ENCODE measurements at places on chromosomes 2 and 18.
A peak's percentile ranks its signal among the peaks of the same experiment; 100 is the strongest.

GRCh38 chr2:96801786-96802595, 14.1 kb upstream of the CNNM3 start:
- DNase-seq, result no peak

- no peak for DNase-seq
Measured at GRCh38 chr18:44685296-44685695, 4.6 kb downstream of the SETBP1 start.

GRCh38 chr2:116809109-116809508, 1005.4 kb upstream of the DDX18 start:
- DNase-seq, result no peak

DNA sequence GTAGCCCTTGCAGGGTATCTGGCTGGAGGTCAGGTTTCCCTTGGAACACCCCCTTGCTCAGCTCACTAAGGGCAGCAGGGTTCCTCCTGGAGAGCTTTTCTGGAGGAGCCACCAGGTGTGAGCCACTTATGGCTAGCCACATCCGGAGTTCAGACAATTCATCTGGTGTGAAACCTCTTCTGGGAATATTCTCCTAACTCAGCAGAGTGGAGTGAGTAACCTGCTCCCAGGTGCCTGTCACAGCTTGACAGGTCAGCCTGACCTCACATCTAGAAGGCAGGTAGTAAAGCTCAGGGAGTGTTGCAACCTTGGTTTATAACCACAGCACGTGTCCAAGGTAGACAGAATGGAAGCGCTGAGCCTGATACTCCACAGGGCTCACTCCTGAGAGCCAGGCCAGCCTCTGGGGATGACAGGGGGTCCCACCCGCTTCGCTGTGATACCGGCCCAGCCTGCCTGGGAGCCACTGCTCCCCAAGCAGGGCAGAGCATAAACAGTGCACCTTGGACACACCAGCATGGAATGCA, 62.6 kb upstream of the TGFA start:
- DNase-seq, result peak; percentile 96

DNA sequence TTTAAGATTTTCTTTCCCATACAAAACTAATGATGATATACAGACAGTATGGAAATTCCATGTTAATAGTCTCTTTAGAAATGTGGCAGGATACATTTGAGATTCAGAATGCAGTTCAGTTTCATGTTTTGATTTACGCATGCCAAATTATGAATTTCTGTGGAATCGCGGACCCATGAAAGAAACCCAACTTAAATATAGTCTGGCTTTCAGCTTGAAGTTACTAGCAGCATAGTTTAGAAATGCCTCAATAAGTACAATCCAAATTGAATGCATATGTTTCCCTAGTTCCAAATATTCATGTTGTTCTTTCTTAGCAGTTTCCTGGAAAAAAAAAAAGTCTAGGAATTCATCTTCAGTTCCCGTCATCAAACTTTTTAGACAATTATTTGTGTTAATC, 164.1 kb upstream of the RASGRP3 start:
- DNase-seq, result no peak

DNA sequence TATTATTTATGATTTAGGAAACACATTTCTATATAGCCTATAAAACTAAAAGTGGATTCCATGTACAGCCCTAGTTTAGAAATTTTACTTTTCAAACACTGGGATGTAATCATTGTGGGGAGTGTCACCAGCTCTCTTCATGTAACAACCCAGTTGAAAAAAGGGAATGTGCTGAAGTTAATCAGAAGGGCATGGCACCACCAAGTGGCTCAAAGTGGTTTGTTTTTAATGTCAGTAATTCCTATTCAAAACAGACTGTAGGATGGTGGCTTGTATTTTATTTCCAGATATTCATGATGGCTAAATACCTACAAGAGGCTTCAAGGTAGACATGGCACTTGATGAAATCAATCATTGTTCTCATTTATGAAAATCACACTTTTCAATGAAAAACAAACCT, 58.1 kb upstream of the TMEM182 start:
- DNase-seq, result peak; percentile 48

DNA sequence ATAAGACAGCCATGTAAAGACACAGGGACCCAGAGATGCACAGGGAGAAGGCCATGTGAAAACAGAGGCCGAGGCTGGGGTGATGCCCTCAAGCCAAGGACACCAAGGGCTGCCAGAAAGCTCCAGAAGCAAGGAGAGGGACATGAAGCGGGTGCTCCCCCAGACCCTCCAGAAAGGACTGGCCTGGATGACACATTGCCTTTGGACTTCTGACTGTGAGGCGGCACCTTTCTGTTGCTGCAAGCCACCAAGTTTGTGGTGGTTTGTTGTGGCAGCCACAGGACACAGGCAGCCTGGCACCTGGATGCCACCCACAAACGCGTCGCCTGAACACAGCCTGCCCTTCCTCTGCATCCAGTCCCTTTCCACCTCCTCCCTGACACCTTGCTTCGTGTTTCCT, 67.1 kb downstream of the RHOB start:
- no peak for DNase-seq

DNA sequence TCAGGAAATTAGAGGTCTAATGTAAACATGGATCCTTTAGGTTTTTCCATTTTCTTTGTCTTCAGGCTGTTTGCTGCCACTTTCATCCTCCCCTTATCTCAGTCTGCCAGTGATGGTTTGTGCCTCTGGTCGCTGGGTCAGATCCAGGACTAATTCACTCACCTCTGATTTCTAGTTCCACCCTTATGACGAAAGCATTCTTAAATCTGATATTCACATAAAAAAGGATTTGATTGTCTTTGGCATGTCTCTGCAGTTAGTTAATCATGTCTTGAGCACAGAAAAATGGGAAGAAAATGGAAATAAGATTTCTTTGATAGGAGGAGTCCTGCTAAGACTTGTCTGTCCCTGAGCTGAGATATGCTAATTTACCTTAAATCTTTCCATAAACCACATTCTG, 4.6 kb downstream of the IL1RL1 start:
- DNase-seq, result peak; percentile 60

- no peak for DNase-seq
Measured at GRCh38 chr2:5176764-5177163, 515.4 kb upstream of the SOX11 start.

DNA sequence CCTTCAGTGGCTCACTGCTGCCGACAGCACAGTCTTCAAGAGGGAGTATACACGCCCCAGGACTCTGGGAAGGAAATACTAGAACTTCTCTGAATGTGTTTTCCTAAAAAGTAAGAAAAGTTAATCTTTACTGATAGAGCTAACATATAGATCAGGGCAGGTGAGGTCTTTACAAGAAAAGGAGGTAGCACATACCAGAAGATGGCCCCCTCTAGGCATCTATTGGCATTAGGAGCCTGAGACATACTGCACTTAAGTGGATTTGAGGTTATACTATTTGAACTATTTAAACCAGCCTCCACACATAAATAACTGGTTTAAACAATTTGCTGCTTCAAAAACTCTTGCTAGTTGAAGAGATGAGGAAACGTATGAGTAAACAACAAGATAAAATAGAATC, 406.1 kb downstream of the SETBP1 start:
- no peak for DNase-seq

- no peak for DNase-seq
Measured at GRCh38 chr2:94873362-94874276, 2.4 kb downstream of the TEKT4 start.

GRCh38 chr2:237885111-237885930, 25.9 kb downstream of the RAMP1 start:
- no peak for DNase-seq

DNA sequence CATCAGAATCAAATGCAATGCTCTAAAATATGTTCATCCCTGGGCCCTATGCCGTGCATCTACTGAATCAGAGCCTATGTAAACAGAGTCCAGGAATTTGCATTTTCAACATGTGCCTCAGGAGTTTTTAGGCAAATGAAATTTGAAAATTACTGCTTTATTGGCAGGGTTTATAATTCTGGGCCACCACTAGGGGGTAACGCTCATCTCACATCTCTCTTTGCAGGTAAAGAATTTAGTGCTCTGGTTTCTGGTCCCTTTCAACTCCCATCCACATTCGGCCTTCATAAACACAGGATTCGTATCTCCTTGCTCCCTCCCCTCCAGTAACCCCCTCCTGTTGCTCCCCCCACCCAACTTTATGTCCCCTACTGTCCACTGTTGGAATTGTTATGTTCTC, 49.3 kb downstream of the LYPD6B start:
- DNase-seq, result no peak

- no peak for DNase-seq
Measured at GRCh38 chr18:31877900-31878299, 65.0 kb downstream of the TRAPPC8 start.

- no peak for DNase-seq
Measured at GRCh38 chr2:195537811-195538210, 119.2 kb upstream of the SLC39A10 start.

DNA sequence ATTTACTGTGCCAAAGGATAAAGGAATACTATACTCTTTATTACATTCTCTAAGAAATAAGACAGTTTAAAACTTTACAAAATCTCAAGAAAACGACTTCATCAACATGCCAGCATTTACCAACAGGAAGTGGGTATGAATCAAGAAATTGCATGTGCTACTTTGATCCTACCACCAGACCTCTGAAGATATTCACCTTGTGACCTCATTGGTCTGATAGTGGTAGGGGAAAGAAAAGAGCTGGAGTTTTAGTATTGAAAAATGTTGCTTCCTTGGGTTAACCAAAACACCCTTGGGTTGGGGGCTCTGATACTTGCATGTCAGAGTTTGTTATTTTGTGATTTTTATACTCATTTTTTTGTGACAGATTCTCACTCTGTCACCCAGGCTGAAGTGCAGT, 84.1 kb upstream of the LPIN2 start:
- no peak for DNase-seq

GRCh38 chr2:220259662-220260061, 632.2 kb downstream of the SLC4A3 start:
- no peak for DNase-seq

DNA sequence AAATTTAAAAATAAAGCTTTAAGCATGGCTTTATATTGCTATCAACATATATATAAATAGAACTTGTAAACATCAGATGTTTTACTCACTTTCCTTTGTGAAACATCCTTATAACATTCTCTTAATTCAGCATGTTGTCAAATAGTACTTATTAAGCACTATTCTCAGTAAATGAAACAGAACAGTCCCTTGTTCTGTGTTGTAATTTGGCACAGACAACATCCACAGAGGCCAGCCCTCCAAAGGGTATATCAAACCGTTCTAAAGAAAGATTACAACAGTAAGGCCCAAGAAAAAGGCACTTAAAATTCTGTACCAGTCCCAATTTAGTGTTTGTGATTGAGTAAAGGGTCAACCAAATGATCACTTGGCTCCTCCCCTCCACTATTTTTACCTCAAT, 46.0 kb downstream of the GAREM1 start:
- no peak for DNase-seq

DNA sequence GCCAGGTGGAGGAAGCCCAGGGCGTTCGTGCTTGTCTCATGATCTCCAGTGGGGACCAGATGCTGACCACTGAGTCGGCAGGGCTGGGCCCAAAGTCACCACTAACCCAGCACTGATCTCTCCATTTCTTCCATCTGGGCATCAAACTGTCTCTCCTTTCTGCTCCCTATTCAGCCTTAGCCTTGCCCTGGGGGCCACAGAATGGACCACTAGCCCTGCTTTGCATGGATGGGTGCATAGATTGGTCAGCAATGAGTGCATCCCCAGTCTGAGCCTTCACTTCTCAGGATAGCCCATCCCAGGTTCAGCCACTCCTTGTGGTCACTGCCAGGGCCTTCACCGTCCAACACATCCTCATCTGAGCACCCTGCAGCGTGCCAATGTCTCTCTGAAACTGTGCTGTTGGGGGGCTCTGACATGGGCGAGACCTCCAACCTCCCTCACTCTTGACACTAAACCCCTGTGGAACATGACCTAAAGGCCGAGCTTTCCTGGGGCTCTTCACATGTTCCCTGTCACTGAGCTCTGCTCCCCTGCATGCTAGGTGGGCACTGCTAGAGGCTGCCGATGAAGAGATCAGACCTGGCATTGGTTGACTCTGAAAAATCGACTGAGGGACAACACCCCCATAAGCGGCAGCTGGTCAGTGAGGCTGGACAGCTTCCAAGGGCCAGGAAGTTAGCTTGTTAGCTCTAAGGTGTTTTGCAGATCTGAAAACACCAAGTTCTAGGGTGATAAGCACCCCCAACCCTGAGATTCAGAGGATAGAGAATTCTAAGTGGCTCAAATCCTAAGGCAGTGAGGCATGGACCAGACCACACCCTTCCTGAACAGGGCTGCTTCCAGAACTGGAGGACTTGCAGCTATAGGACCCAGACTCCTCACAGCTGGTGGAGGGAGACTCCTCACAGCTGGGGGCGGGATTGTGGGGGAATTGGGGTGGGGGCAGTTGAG, 61.7 kb downstream of the HS1BP3 start:
- DNase-seq, result no peak

GRCh38 chr18:43620936-43621335, 343.6 kb upstream of the SYT4 start:
- DNase-seq, result no peak

DNA sequence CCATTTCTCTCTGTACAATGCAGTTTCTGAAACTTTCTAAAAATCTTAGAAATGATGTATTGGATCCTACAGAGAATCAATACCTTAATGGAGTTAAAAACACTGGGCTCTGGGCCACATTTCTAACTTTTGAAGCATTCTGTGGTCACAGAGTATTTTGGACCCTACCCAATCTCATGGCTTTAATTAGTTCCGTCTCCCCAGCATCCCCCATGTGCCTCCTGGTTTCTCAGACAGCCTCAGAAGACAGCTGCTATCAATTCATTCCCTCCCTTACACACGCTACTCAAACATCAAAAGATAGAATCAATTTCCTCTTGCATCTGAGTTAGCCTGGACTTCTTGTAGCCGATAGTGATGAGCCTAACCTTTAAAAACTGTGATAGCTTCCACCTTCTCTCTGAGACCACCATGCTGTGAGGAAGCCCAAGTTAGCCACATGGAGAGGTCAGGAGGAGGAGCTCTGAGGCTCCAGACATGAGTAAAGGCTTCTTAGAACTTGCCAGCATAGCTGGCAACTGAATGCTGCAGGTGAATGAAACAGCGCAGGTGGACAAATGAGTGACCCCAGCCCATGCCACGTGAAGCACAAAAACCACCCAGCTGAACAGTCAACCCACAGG, 10.4 kb downstream of the ADCY3 start:
- DNase-seq, result no peak

- no peak for DNase-seq
Measured at GRCh38 chr2:210586381-210586780, 30.0 kb downstream of the CPS1 start.

GRCh38 chr18:34122724-34123334, 101.9 kb downstream of the NOL4 start:
- no peak for DNase-seq

- no peak for DNase-seq
Measured at GRCh38 chr18:59419386-59419785, 60.3 kb upstream of the LMAN1 start.
